ENCODE measurements at places on chromosomes 12 and 14.

GRCh38 chr12:124326871-124327270 lies 32.0 kb downstream of the RFLNA start:
- DNase-seq, result no peak

DNA sequence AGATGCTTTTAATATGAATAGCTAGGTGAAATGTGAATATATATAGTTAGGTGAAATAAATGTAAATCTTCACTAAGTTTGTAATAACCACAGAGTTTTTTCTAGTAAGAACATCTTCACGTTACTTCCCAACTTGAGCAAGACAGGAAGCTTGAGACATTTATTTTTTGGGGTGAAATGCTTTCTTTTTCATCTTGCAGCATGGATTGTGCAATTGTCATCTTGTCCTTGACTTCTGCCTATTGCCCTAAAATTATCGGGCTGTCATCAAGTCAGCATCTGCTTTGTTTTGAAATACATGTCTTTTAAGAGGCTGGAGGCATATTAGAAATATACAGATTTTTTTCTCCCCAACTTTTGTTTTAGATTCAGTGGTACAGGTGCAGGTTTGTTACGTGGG lies 433.9 kb downstream of the PCNX1 start:
- DNase-seq, result no peak

DNA sequence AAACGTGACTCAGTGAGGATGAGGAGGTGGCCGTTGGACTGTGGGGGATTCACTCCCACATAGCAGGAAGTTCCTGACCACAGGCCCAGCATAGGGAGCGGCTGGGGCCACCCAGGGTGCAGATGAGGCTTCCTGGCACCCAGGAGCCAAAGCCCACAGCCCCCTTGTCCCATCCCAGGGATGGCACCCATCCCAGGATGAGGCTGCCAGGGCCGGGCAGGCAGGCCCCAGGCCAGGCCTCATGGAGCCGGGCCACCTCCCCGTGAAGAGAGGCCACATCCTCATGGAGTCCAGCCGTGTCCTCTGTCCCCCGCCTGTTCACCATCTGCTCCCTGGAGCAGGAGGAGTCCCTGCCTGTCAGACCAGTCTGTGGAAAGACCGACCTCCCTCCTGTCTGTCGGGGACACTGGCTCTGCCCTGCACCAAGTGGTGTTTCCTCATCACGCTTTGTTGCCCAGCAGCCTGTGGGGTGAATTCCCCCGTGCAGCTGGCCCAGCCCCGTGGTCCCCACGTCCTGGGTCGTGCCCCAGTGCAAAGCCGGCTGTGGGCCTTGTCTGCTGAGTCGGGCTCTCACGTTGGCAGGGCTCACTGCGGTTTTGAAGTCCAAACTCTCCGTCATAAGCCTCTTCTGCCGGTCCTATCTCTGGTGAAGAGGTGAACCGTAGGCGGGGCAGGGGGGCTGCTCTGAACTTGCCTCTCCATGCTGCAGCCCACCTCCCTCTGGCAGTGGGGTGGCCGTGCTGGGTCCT lies 24.5 kb downstream of the MMP17 start:
- no peak for DNase-seq

DNA sequence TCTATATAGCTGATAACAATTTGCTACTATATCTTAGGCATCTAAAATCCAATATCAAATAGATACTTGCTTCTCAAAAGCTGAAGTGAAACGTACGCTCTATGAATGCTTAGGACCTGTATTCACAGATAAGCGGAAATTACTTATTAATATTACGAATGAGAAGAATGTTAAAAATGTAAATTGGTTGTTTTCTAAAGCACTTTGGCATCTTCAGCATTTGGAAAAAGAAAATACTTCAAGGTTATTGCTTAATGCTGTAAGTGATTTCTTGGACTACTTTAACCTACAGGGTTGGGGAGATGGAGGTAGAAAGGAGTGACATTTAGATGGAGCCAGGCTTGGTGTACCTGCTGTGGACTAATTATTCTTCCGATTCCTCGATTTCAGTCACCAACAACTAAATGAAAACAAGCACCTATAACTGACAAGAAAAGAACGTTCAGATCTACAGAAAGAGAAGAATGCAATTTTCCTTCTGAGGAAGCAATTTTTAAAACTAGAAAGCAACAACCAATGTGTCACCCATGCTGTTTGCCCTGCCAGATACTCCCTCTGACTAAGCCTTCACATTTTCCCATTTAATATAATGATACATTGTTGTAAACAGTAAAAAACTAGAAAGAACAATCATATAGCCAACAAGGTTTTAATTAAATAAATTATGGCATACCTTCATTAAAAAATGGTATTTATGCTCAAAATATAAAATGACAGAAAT lies 49.3 kb downstream of the SLC25A21 start:
- DNase-seq, result no peak

GRCh38 chr12:14774074-14774905 lies 29.0 kb downstream of the WBP11 start:
- DNase-seq, result peak; percentile 72

GRCh38 chr12:62813031-62813829 lies 121.7 kb downstream of the PPM1H start:
- no peak for DNase-seq

GRCh38 chr14:93263416-93263815 lies 56.4 kb downstream of the UBR7 start:
- no peak for DNase-seq

GRCh38 chr14:57302883-57303282 lies 34.1 kb downstream of the AP5M1 start:
- DNase-seq, result no peak

DNA sequence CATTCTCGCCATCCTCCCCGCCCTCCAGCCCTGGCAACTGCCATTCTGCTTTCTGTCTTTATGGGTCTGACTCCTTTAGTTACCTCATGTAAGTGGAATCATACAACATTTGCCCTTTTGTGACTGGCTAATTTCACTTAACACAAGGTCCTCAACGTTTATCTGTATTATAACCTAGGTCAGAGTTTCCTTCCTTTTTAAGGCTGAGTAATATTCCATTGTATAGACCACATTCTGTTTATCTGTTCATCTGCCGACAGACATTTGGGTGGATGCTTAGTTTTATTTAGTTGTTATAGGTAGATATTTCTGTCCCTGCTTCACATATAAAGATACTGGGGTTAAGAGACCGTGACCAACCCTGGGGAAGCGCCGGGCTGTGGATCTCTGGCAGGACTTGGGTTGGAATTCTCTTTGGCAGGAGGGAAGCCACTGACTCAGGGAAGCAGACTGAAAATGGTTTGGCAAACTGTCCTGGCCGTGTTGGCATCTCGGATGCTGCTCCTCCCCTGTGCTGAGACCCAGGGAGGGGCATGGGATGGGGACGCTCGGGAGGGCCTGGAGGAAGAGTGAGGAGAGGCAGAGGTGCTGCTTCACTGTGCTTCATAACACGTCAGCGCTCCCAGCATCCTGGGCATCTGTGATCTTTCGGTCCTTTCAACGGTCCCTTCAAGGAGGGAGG lies 38.9 kb downstream of the TEAD4 start:
- no peak for DNase-seq

- no peak for DNase-seq
Observed at GRCh38 chr12:84186433-84186832, 726.2 kb downstream of the SLC6A15 start.

DNA sequence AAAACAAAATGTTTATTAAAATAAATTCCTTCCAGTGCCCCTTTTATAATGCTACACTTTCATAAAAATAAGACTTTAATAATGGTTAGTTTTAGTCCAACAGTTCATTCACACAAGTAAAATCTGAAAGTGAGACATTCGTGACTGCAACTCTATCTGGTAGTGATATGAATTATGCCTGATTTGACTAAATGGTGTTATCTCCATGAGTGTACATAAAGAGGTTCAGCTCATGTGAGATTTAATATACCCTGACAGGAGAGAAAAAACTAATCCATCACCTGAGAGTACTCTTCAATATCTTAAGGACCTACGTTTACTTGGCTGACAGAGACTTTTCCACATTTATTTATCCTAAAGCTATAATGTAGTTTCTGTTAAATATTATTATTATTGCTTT lies 34.0 kb downstream of the ERO1A start:
- DNase-seq, result no peak

- DNase-seq, result no peak
Observed at GRCh38 chr14:25909045-25909747, 688.6 kb downstream of the NOVA1 start.

- no peak for DNase-seq
Observed at GRCh38 chr14:23432102-23432925, 3.1 kb downstream of the MYH7 start.

GRCh38 chr14:85764822-85765221 lies 234.9 kb downstream of the FLRT2 start:
- no peak for DNase-seq
